ENCODE measurements at places on chromosomes 5 and 9.
A peak's percentile ranks its signal among the peaks of the same experiment; 100 is the strongest.

DNA sequence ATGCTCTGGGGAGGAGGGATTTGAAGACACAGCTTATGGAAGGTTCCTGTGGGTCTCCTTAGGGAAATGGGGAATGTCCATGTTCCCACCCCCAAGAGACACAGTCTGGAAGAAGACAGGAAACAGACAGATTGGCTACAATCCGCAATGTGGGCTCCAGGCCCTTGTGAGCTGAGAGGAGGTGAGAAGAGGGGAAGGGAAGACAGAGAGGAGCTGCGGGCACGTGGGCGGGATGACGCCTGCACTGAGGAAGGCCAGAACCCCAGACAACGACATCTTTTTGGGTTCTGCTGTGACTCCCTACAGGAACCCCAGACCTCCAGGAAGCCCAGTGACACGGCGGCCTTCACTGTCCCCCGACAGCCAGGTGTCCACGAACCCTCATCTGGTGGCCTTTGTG is 29.9 kb upstream of the NKD2 start:
- DNase-seq: no peak

- peak; percentile 64 for DNase-seq
Observed at GRCh38 chr5:40681363-40682153, 1.8 kb downstream of the PTGER4 start.

- DNase-seq: no peak
Observed at GRCh38 chr5:176912115-176912514, 13.0 kb upstream of the HK3 start.

- DNase-seq: no peak
Observed at GRCh38 chr5:57216714-57217113, 42.9 kb downstream of the GPBP1 start.

DNA sequence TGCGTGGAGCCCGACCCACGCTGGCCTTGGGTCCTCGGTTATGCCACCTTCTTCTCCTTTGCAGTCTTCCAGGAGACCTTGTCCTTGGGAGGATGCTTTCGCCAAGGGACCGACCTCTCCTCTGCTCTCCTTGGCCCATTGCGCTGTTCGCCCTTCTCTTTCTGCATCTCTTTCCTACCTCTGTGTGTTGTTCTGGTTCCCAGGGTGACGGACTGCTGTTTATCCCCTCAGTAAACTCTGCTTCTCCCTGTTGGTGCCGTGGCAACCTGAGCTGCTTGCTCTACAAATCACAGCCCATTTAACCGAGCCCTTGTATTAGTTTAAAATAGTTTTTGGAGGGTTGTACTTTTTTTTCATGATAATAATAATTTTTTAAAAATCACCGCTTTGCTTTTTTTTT is 97.9 kb downstream of the DAPK1 start:
- no peak for DNase-seq

Data from activated CD4-positive, CD25-positive, alpha-beta regulatory T cell treated with anti-CD3 and anti-CD28 coated beads, Interleukin-2, amount 50 U/mL, for 72 hours (primary cell).